Daoy (cell line): ENCODE measurements at places on chromosomes 12 and 14. TPM values are rescaled to one million over a fixed set of nuclear protein-coding genes. Genes with fewer than 3 reads are reported as not detected.

SYNE2 gene
- total RNA-seq, result 24.1 and 30.2 TPM in 2 replicates

NOXRED1 gene
- total RNA-seq, result 1.3 and 1.4 TPM in 2 replicates

HOXC13 gene
- 2.5 and 2.8 TPM in 2 replicates for total RNA-seq

EEA1 gene
- 10.6 and 20.4 TPM in 2 replicates for total RNA-seq

FERMT2 gene
- 121 and 131 TPM in 2 replicates for total RNA-seq

ADAM21 gene
- total RNA-seq, result 0.12 and 0.40 TPM in 2 replicates

ZFHX2 gene
- 0.23 and 0.42 TPM in 2 replicates for total RNA-seq

KERA gene
- not detected in 2 replicates for total RNA-seq
